GM13976 (cell line): ENCODE measurements at places on chromosomes 7 and 10.

GRCh38 chr10:124379609-124380193, 39.0 kb downstream of the OAT start:
- no peak for DNase-seq

GRCh38 chr10:85921789-85922188, 444.8 kb downstream of the GRID1 start:
- DNase-seq = no peak

- DNase-seq = no peak
These were observed 225.9 kb upstream of the INHBA start for GRCh38 chr7:41928781-41929180.

GRCh38 chr10:113554214-113554613, 1.4 kb downstream of the HABP2 start:
- DNase-seq = no peak

GRCh38 chr10:7515439-7515838, 104.6 kb upstream of the SFMBT2 start:
- DNase-seq = no peak

DNA sequence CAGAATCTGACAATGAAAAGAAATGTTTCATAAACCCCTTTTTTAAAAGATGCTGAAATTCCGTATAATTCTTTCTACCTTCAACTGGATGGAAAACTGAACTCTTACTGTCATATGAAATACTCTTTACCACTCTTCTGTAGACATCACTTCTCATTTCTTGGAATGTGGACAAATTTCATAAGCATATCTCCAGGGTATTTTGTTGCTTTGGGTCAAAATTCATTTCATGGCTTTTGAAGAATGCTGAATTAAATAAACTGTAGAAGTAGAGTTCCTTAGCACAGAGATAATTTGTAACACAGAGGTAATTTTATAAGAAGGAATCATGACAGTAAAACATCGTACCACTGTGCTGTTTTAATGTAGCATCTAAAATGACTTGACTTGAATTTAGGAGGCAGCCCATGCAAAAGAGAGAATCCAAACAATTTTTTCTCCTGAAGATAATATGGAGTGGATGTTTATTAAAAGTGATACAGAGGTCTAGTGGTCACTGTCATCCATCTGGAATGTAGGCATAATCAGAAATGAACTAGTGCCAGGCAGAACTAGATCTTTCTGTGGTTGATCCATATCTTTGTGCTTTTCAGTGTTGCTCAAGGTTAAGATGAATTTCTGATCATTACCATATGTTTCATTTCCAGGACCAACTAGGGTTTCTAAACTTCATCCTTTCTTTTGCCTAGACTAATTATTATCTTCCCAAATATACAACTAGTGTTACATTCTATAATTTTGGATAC, 492.0 kb downstream of the KIF20B start:
- no peak for DNase-seq

- no peak for DNase-seq
These were observed 54.0 kb downstream of the RAPGEF5 start for GRCh38 chr7:22302951-22303423.
